ENCODE measurements at places on chromosomes 11 and 22.
A peak's percentile ranks its signal among the peaks of the same experiment; 100 is the strongest.

- no peak for DNase-seq
Measured at GRCh38 chr11:62251698-62252097, 9.7 kb downstream of the SCGB1D2 start.

GRCh38 chr11:27596388-27596787, 89.8 kb upstream of the LIN7C start:
- no peak for DNase-seq

DNA sequence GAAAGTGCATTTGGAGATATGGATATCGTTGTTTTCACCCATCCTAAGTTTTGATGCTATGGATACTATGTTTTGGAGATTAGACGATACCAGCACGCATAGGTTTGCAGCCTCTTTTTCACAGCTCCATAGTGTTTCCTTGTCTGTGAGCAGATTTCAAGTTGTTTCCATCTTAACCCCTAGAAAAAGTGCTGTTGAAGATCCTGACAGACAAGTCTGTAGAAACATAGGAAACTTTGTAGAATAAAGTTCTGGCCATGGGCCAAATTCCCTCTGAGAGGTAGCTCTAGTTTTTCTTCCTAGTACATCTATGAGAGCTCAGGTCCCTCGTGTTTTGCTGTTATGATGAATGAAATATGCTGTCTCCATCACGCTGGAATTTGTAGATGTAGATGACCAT, 32.4 kb downstream of the ST3GAL4 start:
- no peak for DNase-seq

GRCh38 chr22:42611051-42611450, 3.6 kb downstream of the POLDIP3 start:
- DNase-seq: no peak

DNA sequence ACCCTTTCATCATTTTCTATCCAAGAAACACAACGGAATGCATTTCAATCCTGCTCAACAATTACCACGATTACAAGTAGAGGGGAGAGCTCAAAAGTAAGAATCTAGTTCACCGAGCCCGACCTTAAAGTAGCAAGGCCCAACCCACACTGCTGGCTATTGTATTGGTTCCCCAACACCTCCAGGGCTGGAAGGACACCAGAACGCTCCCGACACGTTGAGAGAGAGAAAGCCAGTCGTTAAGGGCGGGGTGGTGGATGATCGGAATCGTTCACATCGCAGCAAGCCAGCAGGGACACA, 690 bp downstream of the CKAP5 start:
- no peak for DNase-seq

DNA sequence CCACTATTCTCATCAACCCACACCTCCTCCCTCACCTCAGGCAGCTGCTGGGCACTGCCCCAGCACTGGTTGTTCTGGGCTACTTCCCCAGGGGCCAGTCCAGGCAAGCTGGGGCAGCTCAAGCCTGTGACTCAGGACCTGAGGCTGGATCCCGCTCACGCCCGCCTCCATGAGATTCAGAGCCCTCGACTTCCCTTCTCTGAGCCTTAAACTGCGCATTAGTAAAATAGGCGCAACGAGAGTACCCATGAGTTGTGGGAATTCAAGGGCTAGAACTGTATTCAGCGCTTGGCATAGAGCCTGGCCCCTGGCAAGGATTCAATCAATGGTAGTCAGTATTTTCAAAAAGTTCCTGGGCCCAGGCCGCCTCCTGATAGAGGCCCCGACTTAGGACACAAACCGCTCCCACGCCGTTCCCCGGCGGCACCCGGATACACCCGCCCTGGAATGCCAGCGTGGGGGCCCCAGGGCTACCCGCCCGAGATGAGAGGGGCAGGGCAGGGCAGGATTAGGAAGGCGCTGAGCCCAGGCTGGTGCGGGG, 723 bp upstream of the CD82 start:
- DNase-seq: peak; percentile 67

GRCh38 chr22:26553056-26553752, 36.7 kb downstream of the TPST2 start:
- no peak for DNase-seq

DNA sequence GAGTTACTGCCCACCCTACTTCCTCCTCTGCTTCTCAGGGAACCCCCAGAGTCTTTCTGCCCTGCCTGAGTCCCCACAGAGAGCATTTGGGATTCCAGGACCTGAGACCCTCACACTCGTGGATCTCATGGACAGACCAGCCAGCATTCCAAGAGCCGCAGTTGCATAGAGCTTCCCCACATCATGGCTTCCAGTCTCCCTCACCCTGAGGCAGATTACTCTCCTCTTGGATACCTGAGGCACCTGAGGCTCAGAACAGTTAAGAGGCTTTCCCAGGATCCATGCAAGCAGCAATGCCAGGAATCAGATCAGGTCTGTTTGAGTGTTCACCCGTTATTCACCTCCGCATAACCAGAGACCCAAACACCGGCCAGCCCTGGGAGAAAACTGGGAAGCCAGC, 102.2 kb downstream of the TRIM29 start:
- no peak for DNase-seq

GRCh38 chr22:50215297-50216054, 14.7 kb downstream of the SELENOO start:
- no peak for DNase-seq

DNA sequence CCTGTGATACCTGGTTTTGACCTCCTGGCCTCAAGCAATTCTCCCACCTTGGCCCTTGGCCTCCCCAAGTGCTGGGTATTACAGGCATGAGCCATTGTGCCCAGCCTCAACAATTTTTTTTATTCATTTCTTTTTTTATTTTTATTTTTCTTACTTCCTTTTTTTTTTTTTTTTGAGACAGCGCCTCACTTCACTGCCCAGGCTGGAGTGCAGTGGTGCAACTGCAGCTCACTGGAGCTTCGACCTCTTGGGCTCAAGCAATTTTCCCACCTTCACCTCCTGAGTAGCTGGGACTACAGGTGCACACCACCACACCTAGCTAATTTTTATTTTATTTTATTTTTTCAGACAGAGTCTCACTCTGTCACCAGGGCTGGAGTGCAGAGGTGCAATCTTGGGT, 25.5 kb upstream of the CECR2 start:
- no peak for DNase-seq

GRCh38 chr11:17171343-17171742, 36.4 kb downstream of the PIK3C2A start:
- no peak for DNase-seq

- DNase-seq: no peak
Measured at GRCh38 chr11:116901964-116902688, 64.7 kb upstream of the APOA1 start.

GRCh38 chr11:78737891-78738290, 163.2 kb upstream of the NARS2 start:
- no peak for DNase-seq

- no peak for DNase-seq
Measured at GRCh38 chr22:28999510-28999909, 62.1 kb downstream of the C22orf31 start.

- DNase-seq: no peak
Measured at GRCh38 chr22:43326331-43327156, 16.6 kb downstream of the SCUBE1 start.

DNA sequence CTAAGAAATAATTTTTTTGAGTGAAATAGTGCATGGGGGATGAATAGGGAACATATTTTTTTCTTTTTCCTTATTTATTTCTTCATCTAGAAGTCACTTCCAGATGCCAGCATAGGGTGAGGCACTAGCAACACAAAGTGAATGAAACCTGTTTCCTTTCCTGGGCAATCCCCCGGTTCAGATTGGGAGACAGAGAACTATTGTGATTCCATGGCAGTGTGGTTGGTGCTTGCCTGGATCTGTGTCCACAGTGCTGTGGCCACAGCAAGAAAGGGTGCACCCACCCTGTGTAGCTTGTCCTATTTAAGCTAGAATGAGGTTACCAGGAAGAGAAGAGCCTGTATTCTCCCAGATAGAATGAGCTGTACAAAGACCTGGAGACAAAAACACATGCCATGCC, 57.6 kb downstream of the SLC5A1 start:
- DNase-seq: no peak

DNA sequence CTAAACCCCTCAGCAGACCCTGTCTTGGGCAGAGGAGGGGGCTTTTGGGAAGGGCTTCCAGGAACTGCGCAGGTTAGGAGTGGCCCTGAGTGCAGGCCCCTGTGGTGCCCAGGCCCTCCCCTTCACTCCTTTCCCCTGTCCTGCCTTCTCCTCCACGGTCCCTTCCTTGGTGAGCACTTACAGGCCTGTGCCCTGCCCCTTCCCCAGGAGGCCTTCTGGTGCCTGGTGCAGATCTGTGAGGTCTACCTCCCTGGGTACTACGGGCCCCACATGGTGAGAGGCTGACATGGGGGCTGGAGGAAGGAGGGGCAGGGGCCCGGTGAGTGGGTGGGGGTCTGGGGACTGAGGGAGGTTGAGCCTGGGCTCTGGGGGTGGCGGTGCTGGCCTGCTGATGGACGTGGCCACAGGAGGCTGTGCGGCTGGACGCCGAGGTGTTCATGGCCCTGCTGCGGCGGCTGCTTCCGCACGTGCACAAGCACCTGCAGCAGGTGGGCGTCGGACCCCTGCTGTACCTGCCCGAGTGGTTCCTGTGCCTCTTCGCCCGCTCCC, 2.6 kb downstream of the TBC1D10C start:
- DNase-seq: no peak

- DNase-seq: no peak
Measured at GRCh38 chr22:50014655-50015401, 2.3 kb upstream of the IL17REL start.

GRCh38 chr11:5369789-5370188, 13.8 kb upstream of the OR51M1 start:
- DNase-seq: no peak

GRCh38 chr22:35591714-35592417, 25.3 kb downstream of the MB start:
- DNase-seq: no peak

DNA sequence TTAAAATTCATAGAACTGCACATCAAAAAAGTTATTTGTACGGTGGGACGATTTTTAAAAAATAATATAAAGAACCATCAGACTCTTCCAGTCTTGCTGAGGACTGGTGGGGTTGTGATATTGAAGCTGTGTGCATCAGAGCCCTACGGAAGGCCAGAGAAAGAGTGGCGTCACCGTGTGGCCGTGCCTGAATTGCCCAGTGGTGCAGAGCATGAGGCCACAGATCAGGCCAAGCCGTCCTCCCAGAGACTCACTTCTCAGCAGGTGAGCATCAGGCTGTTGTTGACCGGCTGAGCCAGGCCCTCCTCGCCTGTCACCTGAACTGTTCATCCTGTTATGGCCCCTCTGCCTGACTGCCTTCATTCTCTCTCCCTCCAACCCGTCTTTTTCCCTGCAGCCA, 1013.9 kb downstream of the TBC1D22A start:
- no peak for DNase-seq

DNA sequence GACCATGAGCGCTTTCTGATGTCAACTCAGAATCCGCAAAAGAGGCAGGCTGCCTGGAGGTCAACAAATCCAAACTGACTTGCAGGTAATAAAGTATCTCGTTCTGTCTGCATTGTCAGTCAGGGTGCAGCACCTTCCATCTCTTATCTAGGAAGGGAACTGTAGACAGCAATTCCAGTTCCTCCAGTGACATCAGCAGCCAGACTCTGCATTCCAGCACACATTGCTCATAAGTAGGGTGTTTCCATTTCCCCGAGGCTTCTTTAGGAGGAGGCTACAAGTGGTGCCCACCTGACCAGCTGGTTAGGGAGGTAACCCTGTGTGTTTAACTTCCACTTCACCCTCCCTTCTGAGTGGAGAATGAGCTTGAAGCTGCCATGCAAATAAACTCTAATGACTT, 53.3 kb downstream of the NTM start:
- no peak for DNase-seq

- peak; percentile 39 for DNase-seq
Measured at GRCh38 chr11:75351791-75352587, 528 bp upstream of the ARRB1 start.

- no peak for DNase-seq
Measured at GRCh38 chr22:36405671-36406538, 18.1 kb upstream of the MYH9 start.

GRCh38 chr11:6864438-6864837, 1.6 kb downstream of the OR10A2 start:
- no peak for DNase-seq

GRCh38 chr22:37742376-37743171, 45.7 kb downstream of the TRIOBP start:
- no peak for DNase-seq

Measured in SHP77 treated with DMSO at 0.1 percent for 48 hours (cell line).